ENCODE measurements at places on chromosomes 13 and 19.

- no peak for DNase-seq
Observed at GRCh38 chr13:104318121-104318520, 1251.9 kb upstream of the SLC10A2 start.

- no peak for DNase-seq
Observed at GRCh38 chr13:62920159-62920558, 1504.5 kb upstream of the PCDH20 start.

GRCh38 chr13:79659121-79659521, 178.2 kb downstream of the NDFIP2 start:
- DNase-seq = no peak

- DNase-seq = no peak
Observed at GRCh38 chr19:40503320-40503695, 36.5 kb downstream of the SPTBN4 start.

DNA sequence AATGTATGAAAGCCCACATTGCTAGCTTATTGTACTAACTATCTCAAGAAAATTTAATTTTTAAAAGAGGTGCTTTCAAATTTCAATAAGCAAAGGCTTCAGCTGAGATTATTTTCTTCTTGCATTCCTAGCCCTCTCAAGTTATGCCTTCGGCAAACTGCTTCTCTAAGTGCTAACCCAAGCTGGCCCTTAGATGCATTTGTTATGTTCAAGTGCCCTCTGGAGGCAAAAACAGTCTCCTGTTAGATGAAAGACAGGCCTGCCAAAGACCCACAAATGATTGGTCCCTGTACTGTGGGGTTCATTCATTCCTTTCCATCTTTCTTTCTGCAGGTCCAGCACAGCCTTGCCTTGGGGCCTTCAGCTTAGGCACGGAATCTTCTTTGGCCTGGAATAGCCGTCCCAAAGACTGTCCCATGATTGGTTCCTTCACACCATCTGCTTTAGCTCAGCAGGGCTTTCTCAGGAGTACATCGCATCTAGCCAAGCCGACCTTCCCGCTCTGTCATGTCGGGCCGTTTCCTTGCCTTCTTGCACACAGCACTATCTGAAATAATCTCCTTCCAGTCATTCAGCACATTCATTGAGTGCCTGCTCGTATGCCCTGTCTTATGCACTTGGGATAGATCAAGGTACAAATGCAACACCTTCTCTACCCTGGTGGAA, 26.4 kb upstream of the TPTE2 start:
- peak; percentile 25 for DNase-seq

DNA sequence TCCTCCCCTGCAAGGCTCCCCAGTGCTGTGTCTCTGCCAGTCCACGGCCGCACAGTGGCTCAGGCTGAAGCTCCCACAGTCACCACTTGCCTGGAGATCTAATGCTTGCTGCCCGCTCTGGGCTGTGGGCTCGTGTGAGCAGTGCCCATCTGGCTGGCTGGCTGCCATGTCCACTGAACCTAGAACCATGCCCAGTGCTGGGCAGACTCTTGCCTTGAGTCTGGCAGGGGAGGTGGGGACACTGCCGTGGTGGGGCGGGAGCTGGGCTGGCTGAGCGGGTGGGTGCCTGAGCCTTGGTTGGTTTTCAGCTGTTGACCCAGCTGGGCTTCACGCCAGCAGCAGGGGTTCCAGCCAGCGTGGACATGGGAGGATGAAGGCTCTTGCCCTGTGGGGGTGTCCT, 52.3 kb downstream of the CRTC1 start:
- DNase-seq = no peak

GRCh38 chr19:55690109-55690768, 15.2 kb downstream of the EPN1 start:
- DNase-seq = no peak

DNA sequence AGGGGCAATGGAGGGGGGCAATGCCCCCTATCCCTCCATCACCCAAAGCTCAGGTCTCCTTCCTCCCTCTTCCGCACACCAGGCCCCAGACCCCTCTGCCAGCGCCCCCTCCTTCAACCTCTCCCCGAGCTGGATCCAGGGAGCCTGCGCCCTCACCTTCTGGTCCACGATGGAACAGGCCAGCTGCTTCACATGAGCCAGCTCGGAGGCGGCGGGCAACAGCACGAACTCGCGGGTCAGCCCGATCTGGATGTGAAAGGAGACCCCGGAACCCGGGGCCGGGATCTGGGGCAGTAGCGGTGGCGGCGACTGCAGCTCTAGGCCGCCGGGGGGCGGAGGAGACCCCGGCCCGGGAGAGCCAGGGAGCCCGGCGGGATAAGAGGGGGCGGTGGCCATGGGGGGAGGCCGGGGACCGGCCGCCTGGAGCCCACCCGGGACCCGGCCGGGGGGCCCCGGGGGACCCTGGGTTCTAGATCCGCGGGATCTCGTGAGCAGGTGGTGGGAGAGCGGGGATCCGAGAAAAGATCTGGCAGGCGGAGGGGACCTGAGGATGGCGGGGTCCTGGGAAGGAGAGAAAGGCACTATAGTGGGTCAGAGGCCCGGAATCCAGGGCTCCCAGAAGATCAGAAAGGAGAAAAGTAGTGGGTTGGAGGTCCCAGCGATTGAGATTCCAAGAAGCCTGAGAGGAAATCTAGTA, 791 bp downstream of the PRKD2 start:
- peak; percentile 31 for DNase-seq

DNA sequence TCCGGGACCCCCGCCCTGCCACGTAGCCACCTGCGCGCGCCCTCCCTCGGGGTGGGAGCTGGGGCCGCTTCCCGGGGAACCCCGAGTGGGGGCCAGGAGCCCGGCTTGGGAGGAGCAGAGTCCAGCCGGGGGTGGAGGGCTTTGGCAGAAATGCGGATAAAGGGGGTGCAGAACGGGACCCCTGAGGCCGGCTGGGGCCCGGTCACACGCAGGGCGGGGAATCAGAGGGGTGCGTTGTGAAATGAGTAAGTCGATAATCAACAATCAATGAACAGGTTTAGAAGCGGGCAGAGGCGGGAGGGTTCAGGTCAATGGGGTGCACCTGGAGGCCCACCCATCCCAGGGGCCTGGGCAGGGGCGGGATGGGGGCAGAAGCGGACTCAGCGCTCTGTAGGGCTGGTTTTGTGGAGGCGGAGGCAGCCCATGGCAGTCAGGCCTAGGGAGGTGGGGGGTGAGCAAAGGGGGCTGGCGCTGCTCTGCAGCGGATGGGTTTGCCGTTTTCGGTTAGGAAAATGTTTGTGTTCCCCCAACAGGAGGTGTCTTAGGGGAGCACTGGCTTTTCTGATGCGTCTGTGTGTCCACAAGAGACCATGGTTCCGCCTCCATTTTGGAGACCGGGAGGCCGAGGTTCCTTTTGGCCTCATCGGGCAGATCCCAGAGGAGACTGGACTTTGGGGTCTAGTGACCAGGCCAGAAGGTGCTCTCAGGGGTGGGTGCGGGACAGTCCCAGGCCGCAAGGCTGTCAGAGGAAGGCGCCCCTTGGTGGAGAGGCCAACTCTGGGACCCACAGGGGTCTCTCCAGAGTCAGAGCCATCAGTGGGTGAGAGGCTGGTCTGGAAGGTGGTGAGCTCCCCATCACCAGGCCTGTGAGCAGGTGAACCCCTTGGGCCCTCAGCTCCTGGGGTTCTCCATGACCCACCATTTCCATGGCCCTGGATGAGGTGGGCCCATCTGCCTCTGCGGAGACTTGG, 683 bp upstream of the DIRAS1 start:
- DNase-seq = no peak

- no peak for DNase-seq
Observed at GRCh38 chr13:108929532-108930206, 300.3 kb downstream of the MYO16 start.

GRCh38 chr19:56778351-56778750, 62.2 kb downstream of the PEG3 start:
- no peak for DNase-seq

- no peak for DNase-seq
Observed at GRCh38 chr13:25881971-25882451, 169.8 kb downstream of the SHISA2 start.

GRCh38 chr19:17183271-17183761, 31.8 kb upstream of the USE1 start:
- peak; percentile 49 for DNase-seq

GRCh38 chr19:33797802-33798671, 1.4 kb downstream of the KCTD15 start:
- DNase-seq = peak; percentile 37

DNA sequence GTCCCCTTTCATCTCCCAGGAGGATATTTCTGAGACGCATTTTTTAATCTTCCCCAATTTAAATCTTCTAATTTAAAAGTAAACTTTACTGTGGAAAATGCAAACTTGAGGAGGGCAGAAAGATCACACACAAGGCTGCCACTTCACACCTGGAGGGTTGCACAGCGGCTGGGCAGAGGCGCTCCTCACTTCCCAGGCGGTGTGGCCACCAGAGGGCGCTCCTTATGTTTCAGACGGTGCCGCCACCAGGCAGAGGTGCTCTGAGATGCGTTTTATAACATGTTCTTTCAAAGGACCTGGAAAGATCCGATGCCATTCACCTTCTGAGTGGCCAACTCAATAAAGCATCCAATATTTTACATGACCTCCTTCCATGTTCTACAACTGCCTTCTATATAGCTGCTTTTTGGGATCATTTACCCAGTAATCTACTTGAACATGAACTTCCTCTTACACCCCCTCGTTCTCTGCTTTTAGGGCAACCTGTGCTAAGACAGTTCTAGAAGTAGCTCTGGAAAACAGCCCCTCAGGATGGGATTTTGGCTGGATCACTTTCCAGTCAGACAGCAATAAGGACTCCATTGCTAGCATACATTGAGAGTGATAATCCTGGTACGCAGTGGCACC, 14.8 kb upstream of the MTUS2 start:
- peak; percentile 16 for DNase-seq

DNA sequence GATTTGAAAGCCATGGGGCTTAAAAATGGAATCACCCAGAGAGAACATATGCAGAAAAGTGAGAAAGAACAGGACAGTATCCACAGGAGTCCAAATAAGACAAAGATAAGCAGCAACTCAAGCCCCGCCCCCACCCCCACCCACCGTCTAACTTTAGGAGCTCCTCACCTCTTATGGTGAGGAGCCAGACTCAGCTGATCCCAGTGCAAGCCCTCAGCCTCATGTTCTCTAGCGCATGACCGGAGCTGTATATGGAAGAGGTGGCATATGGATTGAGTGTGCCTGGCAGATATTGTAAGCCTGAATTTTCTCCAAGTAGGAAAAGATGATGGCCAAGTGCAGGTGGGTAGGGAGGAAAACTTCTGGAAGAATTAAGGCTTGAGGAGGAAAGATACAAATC, 36.4 kb upstream of the DCT start:
- no peak for DNase-seq

- peak; percentile 50 for DNase-seq
Observed at GRCh38 chr19:11377237-11377636, 2.8 kb downstream of the SWSAP1 start.

- no peak for DNase-seq
Observed at GRCh38 chr13:49343255-49343654, 95.5 kb downstream of the CDADC1 start.

DNA sequence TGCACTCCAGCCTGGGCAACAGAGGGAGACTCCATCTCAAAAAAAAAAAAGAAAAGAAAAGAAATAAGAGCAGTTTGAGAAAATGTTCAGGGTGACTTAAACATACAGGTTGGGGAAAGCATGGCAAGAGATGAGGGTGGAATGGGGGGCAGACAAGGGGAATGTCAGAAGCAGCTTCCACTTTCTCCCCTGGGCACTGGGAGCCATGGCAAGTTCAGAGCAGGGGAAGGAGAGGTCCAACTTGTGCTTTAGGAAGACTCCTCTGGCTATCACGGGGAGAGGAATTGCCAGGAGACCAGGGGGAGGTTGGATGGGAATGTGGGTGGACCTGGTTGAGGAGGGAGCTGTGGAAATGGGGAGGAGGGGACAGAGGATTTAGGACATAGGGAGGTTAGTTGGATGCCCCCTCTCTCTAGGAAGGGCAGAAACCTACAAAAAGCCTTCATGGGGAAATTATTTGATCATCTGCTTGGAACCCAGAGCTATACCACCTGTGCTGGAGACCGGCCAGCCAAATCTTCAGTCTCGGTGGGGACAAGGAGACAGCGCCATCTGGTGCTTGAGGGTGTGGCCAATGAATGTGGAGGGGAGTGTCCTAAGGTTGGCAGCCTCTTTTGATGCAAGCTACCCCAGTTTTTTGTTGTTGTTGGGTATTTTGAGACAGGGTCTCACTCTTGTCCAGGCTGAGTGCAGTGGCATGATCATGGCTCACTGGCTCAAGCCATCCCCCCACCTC, 7.3 kb upstream of the STRN4 start:
- DNase-seq = peak; percentile 75

DNA sequence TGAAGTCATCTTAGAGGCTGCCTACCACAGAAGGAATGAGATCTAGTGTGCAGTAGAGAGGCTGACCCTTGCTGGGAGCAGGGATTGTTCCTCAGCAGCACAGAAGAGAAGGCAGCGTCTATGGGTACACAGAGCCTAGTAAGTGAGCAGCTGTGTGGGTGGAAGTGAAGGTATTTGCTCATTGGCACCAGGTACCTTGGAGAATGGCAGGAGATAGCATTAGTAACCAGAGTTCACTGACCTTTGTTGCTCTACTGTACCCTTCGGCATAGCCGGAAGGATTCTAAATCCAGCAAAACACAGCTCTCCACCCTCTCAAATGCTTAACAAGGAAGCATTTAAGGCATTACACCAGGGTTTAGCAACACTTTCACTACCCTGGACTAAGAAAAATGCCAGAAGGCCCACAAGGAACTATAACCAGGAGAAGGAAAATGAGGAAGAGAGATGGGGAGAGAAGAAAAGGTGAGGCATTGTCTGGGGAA, 12.3 kb downstream of the SOX21 start:
- DNase-seq = no peak

DNA sequence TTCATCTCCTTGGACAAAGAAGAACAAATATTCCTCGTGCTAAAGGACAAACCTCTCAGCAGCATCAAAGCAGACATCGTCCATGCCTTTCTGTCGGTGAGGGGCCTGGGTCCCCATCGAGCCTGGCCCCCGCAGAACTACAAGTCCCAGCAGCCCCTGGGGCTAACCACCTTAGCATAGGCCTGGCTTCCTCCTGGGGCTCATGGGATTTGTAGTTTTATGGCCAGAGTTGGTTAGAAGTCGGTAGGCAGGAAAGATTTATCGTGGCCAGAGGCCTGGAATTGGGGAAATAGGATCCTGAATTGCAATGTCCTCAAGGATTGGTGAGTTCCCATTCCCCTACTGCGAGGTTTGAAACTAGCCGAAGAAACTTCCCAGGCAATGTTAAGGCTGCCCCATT, 19.6 kb downstream of the TMEM150B start:
- DNase-seq = peak; percentile 63

DNA sequence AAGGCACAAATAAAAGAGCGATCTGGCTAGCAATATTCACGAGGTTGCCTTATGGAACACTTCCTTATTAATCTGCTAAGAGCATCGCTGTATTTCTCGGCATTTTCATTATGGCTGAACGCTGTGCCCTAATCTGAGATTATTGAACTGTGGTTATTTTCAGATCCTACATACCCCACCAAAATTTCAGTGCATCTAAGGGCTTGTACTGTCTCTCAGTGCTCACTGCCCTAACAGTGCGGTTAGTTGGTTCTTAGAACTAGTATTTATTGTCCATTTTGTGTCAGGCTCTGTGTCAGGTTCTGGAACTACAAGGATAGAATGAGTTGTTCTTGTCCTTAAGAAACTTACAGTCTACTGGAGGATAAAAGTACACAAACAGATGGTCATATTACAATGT, 51.6 kb downstream of the FLT3 start:
- DNase-seq = no peak

Data from CD4-positive, alpha-beta T cell treated with Interleukin-17A for 4 hours (primary cell).